ENCODE measurements at places on chromosomes 6 and 20.

DNA sequence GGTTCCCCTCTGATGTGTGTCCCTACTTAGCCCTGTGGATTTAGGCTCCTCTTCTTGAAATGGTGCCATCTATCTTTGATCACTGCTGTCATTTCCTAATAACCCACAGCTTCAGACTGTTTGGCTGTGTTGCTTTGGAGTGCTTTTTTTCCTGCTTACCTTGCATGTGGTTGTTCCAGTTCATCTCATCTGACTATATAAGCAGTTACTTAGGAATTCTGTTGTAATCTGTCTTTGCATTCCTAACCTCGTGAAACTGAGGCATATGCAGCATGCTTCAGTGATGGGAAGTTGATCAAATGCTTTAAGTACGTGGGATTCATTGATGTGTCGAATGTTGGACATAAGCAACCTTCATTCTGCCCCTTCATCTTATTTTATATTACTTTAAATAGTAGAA, 115.8 kb upstream of the FLRT3 start:
- no peak for DNase-seq

DNA sequence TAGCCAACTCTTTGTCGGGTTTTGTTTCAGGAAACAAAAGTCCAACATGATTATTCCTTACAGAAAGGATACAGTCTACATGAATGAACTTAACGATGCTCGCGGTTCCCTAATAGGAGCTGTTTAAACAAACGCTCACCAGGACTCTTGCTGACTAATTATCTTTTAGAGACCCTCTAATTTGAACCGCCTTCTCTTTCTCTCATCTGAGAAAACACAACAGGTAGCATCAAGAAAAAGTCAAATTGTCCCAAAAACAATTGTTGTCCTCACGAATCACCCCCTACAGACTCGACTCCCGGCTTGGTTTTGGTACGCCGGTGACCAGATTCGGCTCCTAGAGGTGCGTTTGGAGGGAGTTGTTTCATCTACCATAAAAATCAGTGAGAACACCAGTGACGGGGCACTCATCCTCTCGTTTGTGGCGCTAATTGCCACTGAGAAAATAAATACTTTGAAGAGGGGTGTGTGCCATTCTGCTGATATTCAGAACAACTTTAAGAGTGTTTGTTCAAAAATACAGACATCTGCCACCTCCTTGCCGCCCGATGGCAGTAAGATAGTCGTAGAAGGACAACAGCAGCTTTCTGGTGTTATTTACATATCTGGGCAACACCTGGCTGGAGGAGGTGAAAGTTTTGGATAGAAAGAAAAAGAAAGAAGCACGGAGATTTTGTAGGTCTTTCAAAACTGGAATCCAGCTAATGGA, 1.1 kb upstream of the SIM1 start:
- DNase-seq, result no peak

DNA sequence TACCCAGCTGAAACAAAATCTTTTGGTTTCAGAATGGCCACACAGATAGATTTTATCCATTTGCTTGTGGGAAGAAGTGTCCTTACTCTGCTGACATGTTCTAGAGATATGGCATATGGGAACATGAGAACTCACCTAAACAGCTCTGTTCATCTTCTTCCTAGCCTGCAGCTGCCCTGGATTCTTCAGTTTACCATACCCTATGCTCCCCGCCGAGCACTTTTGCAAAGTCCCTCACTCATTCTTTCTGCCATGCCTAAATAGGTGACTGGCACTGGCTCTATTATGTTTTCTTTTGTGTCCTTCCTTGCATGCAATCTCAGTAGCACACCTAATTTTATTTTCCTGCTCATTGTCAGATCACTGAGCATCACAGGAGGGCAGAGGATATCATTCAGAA, 293.7 kb upstream of the RSPO3 start:
- DNase-seq, result no peak

GRCh38 chr6:147765541-147765940, 257.1 kb downstream of the SAMD5 start:
- DNase-seq, result no peak

GRCh38 chr20:2705931-2706645, 13.5 kb downstream of the EBF4 start:
- DNase-seq, result no peak

DNA sequence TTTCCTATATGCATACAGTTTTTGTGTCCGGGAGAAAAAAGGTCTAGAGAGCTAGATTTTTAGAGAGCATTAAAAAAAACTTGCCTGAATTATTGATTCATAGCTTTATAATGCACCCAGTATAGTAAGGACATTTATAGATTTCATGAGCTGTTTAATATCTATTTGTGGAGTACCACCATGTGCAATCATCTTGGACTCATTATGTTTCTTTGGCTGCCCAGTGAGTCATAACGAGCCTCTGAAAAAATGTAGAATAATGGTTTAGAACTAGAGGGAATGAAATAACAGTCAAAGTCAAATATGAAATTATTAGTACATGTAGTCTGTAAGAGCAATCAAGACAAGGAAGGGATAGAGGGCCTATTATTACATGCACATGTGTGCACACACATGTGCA, 350.0 kb downstream of the CD83 start:
- no peak for DNase-seq

- no peak for DNase-seq
Measured at GRCh38 chr6:166489301-166490155, 97.0 kb downstream of the RAMACL start.

DNA sequence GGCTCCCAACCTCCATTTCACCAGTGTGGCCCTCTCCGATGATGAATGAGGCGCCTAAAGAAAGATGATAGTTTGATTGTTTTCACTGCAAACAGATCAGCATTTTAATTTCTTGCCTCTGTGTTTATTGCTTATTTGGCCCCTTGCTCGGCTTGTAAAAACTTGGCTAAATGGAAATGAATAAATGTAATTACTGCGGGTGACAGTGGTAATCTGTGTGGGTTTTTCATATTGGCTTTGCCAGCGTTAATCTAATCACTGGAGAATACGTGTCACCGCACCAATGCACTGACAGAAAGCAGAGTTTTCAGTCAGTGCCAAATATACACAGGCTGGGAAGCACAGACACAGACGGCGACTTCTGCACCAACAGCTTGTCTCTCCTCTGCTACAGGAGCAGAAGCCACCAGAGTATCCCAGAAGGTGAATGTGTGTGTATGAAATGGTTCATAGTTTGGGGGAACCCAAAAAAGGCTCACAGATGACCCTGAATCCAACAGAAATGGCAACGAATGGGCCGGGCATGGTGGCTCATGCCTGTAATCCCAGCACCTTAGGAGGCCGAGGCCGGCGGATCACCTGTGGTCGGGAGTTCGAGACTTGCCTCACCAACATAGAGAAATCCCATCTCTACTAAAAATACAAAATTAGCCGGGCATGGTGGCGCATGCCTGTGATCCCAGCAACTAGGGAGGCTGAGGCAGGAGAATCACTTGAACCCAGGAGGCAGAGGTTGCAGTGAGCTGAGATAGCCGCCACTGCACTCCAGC, 534.0 kb downstream of the PKHD1 start:
- DNase-seq, result no peak

- DNase-seq, result no peak
Measured at GRCh38 chr20:24148372-24148771, 159.8 kb upstream of the GGTLC1 start.

DNA sequence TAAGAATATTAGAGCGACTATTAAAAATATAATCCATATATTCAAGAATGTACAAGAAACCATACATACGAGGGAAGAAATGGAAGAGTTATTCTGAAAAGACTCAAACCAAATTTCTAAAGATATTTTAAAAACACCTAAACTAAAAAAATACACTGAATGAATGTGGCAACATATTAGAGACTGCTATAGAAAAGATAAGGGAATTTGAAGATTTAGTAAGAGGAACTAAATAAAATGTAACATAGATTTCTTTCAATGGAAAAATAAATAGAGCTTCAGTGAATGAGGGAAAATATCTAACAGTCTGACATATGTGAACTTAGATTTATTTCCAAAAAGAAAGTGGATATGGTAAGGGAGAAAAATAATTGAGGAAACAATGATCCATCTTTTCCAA, 194.9 kb upstream of the STXBP5 start:
- no peak for DNase-seq

DNA sequence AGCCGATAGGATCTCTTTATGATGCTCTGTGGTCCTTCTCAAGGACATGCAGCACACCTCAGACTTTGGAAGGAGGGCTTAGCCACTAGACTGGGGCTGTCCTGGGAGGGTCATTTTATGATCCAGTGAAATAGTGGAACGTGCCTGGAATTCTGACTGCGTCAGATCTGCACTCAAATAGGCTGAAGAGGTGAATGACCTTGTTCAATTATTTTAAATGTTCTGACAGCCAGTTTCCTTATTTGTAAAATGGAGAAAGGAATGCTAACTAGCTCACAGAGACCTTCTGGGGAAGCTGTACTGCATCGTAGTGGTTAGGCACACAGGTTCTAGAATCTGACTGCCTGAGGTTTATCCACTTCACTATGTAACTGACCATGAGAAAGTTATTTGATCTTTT, 587.5 kb downstream of the MAFB start:
- no peak for DNase-seq

- DNase-seq, result no peak
Measured at GRCh38 chr6:71277926-71278600, 10.5 kb upstream of the OGFRL1 start.

- DNase-seq, result no peak
Measured at GRCh38 chr20:11249683-11250082, 575.9 kb upstream of the JAG1 start.

GRCh38 chr6:125219361-125219895, 65.9 kb downstream of the TPD52L1 start:
- no peak for DNase-seq

GRCh38 chr6:88815491-88815890, 147.9 kb downstream of the RNGTT start:
- DNase-seq, result no peak

GRCh38 chr20:60469829-60470228, 511.6 kb downstream of the CDH26 start:
- DNase-seq, result no peak

GRCh38 chr20:55394592-55394991, 610.7 kb downstream of the CBLN4 start:
- no peak for DNase-seq

GRCh38 chr20:17169585-17170136, 57.2 kb upstream of the PCSK2 start:
- no peak for DNase-seq

DNA sequence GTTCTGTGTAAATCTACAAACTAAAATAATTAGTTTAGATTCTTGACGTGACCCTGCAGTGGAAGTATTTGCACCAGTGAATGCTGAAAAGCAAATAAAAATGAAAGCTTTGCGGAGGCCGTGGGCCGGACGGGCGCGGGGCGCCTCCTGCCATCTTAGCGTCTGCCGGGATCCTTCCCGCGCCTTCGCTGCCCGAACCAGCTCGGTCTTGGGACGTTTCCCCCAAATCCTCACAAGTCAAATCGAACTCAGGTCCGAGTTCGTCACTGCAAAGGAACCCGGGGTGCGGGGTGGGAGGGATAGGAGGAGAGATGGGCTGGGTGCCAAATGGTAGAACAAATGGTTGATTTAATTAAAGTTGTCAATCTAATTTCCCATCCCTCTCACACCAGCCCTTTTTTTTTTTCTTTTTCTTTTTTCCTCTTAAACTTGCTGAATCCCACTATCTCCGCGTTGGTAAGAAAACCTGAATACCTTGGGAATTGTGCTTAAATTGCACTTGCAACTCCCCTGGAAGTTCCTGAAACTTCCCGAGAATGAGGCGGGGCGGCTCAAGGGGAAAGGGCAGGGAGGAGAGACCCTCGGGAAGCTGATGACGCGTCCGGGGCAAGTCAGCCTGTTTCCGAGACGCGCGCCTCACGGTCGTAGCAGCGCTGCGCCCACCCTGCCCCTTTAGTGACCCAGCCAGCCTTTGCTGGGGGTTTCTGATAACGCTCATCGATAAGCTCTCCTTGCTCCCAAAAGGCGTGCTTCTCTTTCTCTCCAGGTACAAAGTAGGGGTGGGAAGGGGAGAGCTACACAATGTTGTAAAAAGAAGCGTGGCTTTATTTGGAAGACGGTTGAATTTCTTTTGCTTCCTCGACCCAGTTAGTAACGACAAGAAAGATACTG, 1.8 kb downstream of the GJA1 start:
- DNase-seq, result no peak

DNA sequence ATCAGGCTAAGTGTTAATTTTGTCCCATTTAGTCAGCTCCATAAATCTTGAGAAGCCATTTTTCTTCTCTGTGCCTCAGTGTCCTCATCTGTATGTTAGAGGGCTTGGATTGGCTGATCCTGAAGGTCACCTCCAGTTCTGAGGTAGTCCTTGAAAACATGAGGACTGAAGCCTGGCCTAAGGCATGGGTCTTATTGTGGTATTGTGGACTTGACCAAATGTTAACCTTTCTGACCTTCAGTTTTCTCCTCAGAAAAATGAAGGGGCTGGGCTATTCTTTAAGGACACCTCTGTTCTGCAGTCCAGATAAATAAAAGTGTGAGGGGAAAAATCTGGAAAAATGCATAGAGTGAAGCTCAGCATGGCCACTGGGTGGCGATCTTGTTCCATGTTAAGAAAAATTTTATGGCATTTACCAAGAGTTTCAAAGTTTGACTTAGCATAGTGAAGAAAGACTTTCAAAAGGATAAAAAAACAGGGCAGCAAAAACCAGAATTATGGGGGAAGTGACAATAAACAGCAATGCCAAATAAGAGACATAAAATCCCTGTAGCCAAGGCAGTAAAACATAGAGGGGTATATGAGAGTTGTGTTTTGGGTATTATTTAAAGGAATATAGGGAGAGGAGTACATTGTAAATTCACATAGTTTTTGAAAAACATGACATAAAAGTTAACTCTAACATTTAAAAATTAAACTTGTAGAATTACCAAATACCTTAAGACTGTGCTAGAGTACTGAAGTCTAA, 13.2 kb upstream of the TFB1M start:
- peak; percentile 55 for DNase-seq

DNA sequence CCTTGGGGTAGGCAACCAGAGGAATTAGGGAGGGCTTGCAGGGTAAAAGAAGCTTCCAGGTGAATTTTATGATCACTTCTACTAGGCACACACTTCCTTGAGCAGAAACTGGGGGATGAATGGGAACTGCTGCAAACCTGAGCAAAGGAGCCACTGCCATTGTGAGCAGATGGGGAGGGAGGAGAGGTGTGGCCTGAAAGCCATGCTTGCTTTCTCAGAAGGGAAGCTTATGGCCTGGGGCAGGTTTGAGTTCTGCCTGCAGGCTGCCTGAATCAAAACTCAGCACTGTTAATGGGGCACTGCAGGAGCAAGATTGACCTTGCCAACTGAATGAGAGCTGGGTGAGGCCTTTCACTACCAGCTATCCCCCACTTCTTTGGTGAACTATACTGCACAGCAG, 328.1 kb downstream of the NKAIN2 start:
- DNase-seq, result no peak
